ENCODE measurements at places on chromosomes 2 and 18.
A peak's percentile ranks its signal among the peaks of the same experiment; 100 is the strongest.

DNA sequence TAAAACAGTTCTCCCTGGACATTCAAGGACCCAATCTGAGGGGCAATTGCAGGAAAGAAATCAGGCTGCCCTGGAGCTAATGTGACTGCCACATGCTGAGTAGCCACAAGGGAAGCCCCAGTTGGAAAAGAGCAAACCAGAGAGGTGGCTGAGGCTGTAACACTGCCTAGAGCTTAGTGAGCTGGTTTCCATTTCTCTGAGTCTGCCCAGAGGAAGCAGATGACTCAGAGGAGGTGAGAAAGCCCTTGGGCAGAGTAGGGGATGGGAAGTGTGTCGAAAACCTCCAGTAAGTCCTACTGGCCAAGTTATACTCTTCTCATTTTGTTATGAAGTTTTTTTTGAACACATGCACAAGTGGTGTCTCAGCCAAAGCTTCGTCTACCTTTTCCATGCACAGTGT is 753.0 kb downstream of the CNTNAP5 start:
- DNase-seq: peak; percentile 70

GRCh38 chr2:216220976-216221375 is 111.8 kb downstream of the XRCC5 start:
- no peak for DNase-seq

- DNase-seq: no peak
Observed at GRCh38 chr2:218805627-218806026, 23.7 kb downstream of the CYP27A1 start.

GRCh38 chr2:219578811-219579613 is 6.9 kb downstream of the INHA start:
- no peak for DNase-seq

DNA sequence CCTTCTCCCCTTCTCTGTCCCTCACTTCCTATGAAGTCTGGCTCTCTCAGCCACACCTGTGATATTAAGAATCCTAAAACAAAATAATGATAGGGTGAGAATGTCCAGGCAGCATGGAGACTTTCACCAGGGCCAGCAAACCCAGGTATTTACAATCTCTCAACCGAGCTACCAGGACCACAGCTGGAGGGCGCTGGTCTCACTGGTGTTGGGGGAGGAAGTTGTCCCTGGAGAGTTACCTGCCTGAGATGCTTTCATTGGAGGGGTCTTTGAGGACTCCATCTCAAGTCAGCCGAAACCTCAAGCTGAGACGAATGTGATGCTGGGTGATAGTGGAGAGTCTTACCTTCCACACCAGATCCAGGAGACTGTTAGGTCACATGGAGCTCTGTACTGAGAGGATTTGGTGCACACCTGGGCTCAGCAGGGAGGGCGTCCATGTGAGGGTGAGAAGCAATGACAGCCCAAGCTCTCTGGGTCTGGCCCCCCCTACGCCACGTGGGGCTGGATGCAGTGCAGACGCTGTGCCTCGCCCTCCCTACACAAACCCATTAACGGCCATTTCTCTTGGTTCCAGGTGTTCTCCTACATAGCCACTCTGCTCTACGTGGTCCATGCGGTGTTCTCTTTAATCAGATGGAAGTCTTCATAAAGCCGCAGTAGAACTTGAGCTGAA is 27.4 kb downstream of the MAL start:
- DNase-seq: no peak

GRCh38 chr18:27582760-27583412 is 397.8 kb upstream of the CHST9 start:
- no peak for DNase-seq
